ENCODE measurements at places on chromosomes 5 and 9.

GRCh38 chr5:158780656-158781237 lies 319.0 kb downstream of the EBF1 start:
- DNase-seq = no peak

- no peak for DNase-seq
Measured at GRCh38 chr9:112233769-112234168, 58.7 kb upstream of the SUSD1 start.

- no peak for DNase-seq
Measured at GRCh38 chr5:138011991-138012390, 20.9 kb downstream of the FAM13B start.

DNA sequence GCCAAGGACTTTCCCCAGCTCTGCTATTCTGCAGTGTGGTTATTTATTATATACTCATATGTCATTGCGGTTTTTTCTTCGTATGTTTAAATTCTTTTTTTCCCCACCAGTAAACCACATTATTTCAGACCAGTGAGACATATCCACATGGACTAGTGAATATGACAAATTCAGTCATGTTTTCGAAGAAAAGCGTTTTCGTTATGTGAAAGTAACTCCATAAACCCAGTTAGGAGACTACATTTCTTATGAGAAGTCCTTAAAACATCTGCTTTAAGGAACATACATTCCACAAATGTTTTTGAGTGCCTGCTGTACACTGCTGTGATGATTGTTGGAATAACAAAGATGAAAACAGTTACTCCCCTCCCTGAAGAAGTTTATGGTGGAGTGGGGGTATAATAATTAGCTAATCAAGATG lies 591.8 kb upstream of the CLINT1 start:
- DNase-seq = no peak

GRCh38 chr5:32831624-32832023 lies 120.5 kb downstream of the NPR3 start:
- DNase-seq = no peak

- peak; percentile 2 for DNase-seq
Measured at GRCh38 chr9:123929177-123929869, 603 bp downstream of the DENND1A start.

GRCh38 chr5:58912116-58912515 lies 329.2 kb downstream of the RAB3C start:
- no peak for DNase-seq

DNA sequence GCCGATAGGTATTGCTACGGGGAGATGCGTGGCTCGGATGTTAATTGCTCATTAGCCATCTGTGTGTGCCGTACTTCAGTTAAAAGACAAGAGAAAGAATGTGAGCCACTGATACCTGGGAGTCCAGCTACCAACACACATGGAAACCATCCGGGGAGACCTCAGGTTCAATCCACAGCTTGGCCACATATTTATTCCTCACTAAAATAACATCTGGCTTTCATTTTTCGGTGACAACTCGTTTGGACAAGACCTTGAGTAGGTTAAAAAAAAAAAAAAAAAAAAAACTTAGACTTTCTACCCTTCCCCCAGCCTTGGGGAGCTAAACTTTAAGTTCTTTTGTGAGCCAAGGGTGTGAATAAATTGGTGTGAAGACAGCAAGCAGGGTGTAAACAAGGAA lies 84.1 kb downstream of the SLIT3 start:
- DNase-seq = no peak

DNA sequence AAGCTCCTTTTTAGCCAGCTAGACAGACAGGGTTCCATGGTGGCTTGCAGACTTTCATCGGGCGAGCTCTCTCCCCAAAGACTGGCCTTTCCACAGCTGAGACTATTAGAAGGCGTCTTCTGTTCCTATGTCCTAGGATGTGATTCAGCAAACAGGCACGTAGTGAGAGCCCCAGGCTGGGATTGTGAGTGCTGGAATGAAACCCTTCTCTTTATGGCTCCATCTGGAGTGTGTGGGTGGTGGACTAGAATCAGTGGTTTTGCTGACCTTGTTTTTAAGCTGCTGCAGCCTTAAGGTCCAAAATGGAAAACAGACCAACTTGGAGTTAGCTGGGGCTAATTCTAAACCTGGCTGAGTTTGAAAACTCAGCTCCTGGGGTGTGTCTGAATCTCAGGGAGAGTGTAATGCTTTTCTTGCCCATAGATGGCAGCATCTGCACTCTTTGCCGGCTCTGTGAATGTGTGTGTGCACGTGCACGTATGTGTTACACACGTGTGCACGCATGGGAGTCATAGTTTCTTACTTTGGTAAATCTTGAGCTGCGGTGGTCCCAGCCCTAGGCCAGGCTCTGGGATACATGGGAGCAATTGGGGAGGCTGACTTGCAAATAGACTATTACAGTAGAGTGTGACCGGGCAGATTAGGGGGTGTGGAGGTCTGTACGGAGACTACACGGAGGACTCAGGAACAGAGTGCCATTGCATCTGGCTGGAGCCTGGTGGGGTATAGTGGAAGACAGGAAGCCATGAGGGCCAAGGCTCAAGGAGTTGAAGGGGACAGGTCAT lies 10.7 kb downstream of the GSN start:
- DNase-seq = no peak

- DNase-seq = no peak
Measured at GRCh38 chr5:33470544-33470943, 29.8 kb downstream of the TARS1 start.

GRCh38 chr5:155783791-155784190 lies 543.2 kb upstream of the SGCD start:
- DNase-seq = no peak

DNA sequence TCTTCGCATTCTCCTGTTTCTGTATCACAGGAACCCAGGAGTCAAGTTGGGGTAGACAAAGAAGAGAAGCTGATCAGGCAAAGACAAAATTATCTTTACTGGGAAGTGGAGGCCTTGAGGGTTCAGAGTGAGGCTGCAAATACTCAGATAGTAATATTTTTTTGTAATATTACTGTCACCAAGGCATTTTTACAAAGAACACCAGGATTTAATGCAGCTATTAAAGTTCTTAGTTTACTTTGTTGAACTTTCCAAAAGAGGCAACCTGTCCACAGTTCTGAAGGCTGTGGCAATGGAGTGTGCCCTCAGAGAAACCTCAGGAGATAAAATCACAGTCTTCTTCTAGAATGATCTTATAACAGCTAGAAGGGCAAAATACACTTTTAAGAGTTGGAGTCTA lies 74.9 kb downstream of the PGM5 start:
- no peak for DNase-seq

DNA sequence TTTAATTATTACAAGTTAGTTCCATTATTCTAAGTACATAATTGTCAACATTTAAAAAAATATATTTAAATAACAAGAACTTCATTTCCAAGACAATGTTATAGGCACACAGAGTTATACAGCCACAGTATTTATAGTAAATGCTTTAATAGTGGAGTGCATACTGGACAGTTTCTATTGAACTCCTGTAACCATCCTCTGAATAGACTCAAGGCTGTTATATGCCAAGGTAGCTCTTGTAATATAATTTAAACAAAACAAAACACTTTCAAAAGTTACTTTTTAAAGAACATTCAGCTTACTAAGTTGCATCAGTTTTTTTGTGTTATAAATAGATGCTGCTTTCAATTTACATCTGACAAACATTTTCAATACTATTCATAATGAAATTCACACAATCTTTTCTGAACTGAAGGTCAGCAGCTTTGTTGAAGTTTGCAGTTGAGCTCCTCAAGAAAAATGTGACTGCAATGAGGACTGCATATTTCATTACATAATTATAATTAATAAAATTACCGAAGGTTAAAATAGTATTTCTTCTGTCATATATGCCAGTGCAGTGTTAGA lies 549.9 kb upstream of the CYLC2 start:
- DNase-seq = no peak

DNA sequence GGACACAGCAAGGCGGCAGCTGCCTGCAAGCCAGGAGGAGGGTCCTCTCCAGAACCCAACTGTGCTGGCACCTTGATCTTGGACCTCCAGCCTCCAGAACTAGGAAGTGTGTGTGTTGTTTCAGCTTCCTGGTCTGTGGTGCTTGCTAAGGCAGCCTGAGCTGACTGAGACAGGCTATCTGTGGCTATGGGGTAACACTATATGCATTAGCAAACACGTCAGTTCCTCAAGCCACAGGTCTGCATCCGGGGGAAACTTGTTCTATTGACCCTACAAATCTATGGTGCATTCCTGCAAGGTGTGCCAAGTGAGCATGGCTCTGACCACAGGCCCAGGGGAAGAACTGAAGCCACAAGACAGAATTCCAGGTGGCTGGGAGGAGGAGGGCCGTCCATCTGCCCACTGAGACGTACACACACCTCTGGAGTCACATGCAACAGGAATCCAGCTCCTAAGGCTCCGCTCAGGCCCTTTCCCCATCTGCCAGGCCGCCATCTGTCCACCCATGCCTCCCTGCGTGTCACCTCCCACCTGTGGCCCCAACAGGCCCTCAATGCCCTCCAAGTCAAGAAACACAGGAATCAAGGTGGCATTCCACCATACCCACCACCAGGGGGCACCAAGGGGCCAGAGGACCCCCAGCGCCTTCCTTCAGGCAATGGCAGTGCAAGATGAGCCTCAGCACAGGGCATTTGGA lies 174.9 kb downstream of the ROR2 start:
- DNase-seq = peak; percentile 34

DNA sequence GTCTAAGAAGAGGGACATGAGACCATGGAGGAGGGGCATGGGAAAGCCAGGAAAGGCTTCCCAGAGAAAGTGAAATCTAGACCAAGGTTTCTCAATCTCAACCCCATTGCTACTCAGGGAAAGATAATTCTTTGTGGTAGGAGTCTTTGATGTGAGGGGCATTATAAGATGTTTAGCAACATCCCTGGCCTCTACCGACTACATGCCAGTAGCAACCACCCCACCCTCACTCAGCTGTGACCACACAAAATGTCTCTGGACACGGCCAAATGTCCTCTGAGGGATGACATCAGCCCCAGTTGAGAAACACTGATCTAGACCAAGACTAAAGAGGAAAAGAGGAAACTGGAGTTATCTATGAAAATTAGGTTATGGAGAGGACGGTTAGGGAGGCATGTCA lies 298.5 kb upstream of the KIF2A start:
- DNase-seq = no peak

DNA sequence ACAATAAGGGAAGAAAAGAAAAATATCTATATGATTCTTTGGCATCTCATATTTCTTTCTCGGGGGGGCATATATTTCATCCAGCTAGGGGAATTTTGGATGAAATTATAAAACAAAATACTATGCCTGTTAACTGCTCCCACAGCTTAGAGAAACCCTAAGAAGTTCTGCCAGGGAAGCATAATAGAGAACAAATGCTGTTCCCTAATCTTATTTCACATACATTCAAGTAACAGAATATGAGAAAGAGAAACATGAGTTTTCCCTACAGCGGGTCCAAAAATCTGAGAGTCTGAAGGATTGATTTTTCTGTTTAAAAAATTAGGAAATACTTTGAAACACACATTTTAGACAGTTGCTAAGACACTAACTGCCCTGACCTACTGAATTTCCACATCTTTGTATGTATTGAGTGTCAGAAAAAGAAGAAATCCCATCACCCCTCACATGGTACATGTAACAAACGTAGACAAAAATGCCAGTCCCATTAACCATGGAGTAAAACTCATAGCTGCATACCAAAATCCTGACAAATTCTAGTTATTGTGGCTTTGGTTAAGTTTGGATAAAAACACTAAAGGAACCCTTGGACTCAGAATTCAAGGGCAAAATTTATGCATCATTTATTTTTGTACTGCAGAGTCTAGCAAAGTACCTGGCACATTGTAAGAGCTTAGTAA lies 620.2 kb upstream of the DMAC1 start:
- DNase-seq = no peak

- DNase-seq = no peak
Measured at GRCh38 chr5:110854200-110854599, 115.4 kb downstream of the SLC25A46 start.

DNA sequence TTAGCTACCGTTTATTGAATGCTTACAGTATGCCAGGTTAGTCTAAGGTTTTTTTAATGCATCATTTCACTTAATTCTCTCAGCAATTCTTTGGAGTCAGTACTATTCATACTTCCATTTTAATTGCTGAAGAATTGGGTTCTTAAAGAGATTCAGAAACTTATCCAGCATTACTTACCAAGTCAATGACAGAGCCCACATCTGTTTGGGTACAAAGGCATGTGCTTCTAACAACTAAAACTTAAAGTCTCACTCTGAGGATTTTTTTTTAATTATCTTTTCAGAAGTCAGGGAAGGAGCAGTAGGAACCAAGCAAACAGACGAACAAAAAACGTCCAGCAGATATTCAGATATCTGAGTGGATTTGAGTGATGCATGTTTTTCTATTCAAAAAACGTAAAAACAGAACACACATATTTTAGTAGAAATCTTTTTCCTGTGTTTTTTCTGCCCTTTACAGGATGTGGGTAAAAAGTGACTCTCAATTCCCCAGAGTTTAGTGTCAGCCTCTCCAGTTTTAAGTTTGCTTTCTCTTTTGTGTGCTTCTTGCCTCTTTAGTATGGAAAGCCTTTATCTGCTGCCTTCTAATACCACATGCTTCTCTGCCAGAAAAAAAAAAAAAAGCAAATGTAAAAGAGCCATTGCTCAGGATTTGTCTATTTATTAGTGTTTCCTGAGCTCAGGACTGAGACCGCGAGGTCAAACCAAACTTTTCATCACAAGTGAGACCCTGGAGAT lies 118.0 kb downstream of the PRKACG start:
- no peak for DNase-seq

- no peak for DNase-seq
Measured at GRCh38 chr9:121895358-121895757, 197.8 kb downstream of the TTLL11 start.
